Pancreas (tissue), 10 donors: ENCODE measurements at places on chromosomes 1 and 21. TPM values are rescaled to one million over a fixed set of nuclear protein-coding genes. Genes with fewer than 3 reads are reported as not detected.

GRCh38 chr1:166721145-166721544 lies 118.1 kb upstream of the POGK start:
- no peak overlapping the region for H3K27ac ChIP-seq
- no peaks in the 10 kb centered on the region for H3K27me3 ChIP-seq
- H3K36me3 ChIP-seq: no peaks in the 10 kb centered on the region
- no peaks in the 10 kb centered on the region for H3K4me1 ChIP-seq
- no peak for DNase-seq
- no peak overlapping the region for H3K4me3 ChIP-seq

- H3K4me1 ChIP-seq: peaks cover 8% of the 10 kb centered on the region
- no peak for DNase-seq
- H3K36me3 ChIP-seq: peaks cover 22% of the 10 kb centered on the region
- H3K4me3 ChIP-seq: no peak overlapping the region
Observed at GRCh38 chr1:39358491-39358890, 132.9 kb upstream of the BMP8A start.

DNA sequence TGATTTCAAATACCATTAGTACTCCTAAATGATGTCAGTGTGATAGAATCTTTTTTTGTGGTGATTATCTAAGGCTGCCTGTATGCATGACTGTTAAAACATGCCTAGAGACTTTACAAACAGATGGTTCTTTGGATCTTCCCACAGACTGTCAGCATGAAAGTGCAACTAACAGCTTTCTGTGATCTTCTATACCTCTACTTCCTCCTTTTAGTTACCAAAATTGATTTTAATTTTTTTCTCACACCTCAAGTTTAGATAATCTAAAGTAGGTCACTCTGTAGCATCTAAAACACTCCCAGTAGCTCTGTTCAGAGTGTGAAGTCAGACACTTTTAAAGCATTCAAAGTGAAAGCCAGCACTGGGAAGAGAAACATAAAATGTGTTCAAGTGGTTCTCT lies 534.5 kb downstream of the PTPRC start:
- DNase-seq: no peak
- H3K27ac ChIP-seq: no peak overlapping the region
- H3K27me3 ChIP-seq: no peaks in the 10 kb centered on the region
- H3K4me3 ChIP-seq: no peak overlapping the region
- no peaks in the 10 kb centered on the region for H3K36me3 ChIP-seq

GRCh38 chr1:38489844-38490270 lies 369.7 kb downstream of the RRAGC start:
- DNase-seq: no peak
- H3K27me3 ChIP-seq: no peaks in the 10 kb centered on the region
- H3K36me3 ChIP-seq: no peaks in the 10 kb centered on the region
- no peak overlapping the region for H3K4me3 ChIP-seq
- H3K27ac ChIP-seq: no peak overlapping the region
- no peaks in the 10 kb centered on the region for H3K4me1 ChIP-seq

DNA sequence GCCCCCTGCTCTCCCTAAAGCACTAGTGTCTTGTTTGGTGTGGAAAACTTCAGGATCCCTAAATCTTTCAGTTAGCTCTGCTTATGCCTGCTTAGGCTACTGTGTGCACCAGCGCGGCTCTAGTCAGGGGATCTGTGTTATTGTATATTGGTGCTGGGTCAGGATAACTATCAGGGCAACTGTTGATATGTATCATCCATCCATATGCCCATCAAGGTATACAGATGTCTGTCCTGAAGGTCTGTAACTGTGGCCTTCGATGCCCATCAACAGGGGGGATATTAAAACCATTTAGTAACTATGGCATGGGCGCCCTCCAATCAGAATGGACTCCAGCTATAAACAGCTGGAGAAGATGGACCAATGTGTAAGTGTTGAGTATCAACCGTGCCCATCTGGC lies 12.4 kb downstream of the NT5C1A start:
- no peaks in the 10 kb centered on the region for H3K4me1 ChIP-seq
- no peaks in the 10 kb centered on the region for H3K27me3 ChIP-seq
- DNase-seq: no peak

GRCh38 chr1:57882072-57882471 lies 458.2 kb upstream of the DAB1 start:
- DNase-seq: no peak
- H3K4me3 ChIP-seq: no peak overlapping the region
- H3K4me1 ChIP-seq: no peaks in the 10 kb centered on the region
- no peak overlapping the region for H3K27ac ChIP-seq
- H3K36me3 ChIP-seq: no peaks in the 10 kb centered on the region

DNA sequence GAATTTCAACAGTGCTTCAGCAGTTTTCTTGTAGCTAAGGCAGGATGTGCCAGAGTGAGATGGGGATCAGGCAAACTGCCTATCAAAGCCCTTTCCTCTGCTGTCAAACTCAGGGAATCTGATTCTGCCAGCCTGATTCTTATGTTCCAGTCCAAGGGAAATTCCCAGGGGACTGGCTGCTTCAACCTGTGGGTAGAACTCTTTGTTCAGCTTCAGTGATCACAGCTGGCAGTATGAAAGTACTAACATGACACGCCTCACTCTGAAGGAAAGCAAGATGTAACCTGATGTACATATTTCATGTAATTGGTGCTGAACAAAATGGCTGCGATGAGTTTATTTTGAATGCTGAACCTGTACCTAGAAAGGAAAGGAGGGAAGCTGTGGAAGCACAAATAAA lies 40.1 kb upstream of the SLC5A9 start:
- no peaks in the 10 kb centered on the region for H3K27me3 ChIP-seq
- no peaks in the 10 kb centered on the region for H3K36me3 ChIP-seq
- no peak overlapping the region for H3K27ac ChIP-seq
- no peaks in the 10 kb centered on the region for H3K4me1 ChIP-seq

GRCh38 chr1:113275691-113276090 lies 114.6 kb upstream of the MAGI3 start:
- no peaks in the 10 kb centered on the region for H3K27me3 ChIP-seq
- DNase-seq: no peak
- H3K36me3 ChIP-seq: no peaks in the 10 kb centered on the region
- no peaks in the 10 kb centered on the region for H3K4me1 ChIP-seq
- H3K4me3 ChIP-seq: no peak overlapping the region
- no peak overlapping the region for H3K27ac ChIP-seq

- DNase-seq: no peak
- H3K4me3 ChIP-seq: no peak overlapping the region
- H3K4me1 ChIP-seq: no peaks in the 10 kb centered on the region
- no peaks in the 10 kb centered on the region for H3K36me3 ChIP-seq
- no peaks in the 10 kb centered on the region for H3K27me3 ChIP-seq
- no peak overlapping the region for H3K27ac ChIP-seq
Observed at GRCh38 chr1:106749906-106750305, 306.6 kb upstream of the PRMT6 start.

- H3K27me3 ChIP-seq: no peaks in the 10 kb centered on the region
- H3K27ac ChIP-seq: no peak overlapping the region
- H3K4me3 ChIP-seq: no peak overlapping the region
- H3K36me3 ChIP-seq: no peaks in the 10 kb centered on the region
Observed at GRCh38 chr1:65971547-65971946, 178.9 kb downstream of the PDE4B start.

- H3K27ac ChIP-seq: no peak overlapping the region
- no peaks in the 10 kb centered on the region for H3K27me3 ChIP-seq
- H3K36me3 ChIP-seq: no peaks in the 10 kb centered on the region
Observed at GRCh38 chr1:58104960-58105359, 441.6 kb downstream of the OMA1 start.

Gene PLA2G2C
- total RNA-seq: not detected

DNA sequence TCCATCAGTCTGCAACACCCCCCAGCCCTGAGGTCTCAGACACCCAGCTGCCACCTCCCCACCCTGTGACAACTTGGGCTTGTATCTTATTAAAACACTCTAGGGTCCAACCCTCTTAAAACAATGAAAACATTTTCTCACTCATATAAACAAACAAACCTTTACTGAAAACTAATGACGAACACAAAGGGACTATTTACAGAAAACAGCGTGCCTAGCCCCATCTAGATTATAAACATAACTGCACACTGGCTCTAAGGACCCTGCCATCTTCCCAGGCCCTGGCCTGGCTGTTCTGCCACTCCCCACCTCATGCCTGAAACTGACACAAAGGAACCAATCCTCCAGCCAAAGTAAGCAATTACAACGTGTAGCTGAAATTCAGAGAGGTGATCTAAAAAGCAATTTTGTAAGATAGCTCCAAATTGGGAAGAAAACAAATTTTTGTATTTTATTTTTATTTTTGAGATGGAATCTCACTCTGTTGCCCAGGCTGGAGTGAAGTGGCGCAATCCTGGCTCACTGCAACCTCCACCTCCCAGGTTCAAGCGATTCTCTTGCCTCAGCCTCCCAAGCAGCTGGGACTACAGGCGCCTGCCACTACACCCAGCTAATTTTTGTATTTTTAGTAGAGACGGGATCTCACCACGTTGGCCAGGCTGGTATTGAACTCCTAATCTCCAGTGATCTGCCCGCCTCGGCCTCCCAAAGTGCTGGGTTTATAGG lies 40.9 kb downstream of the CAPZB start:
- H3K27me3 ChIP-seq: no peaks in the 10 kb centered on the region
- peaks cover 14% of the 10 kb centered on the region for H3K4me1 ChIP-seq
- H3K27ac ChIP-seq: no peak overlapping the region
- H3K36me3 ChIP-seq: no peaks in the 10 kb centered on the region
- no peak for DNase-seq

GRCh38 chr1:74790453-74790852 lies 57.5 kb downstream of the TYW3 start:
- no peaks in the 10 kb centered on the region for H3K36me3 ChIP-seq
- no peak overlapping the region for H3K27ac ChIP-seq
- no peak for DNase-seq
- no peaks in the 10 kb centered on the region for H3K4me1 ChIP-seq
- H3K4me3 ChIP-seq: no peak overlapping the region

DNA sequence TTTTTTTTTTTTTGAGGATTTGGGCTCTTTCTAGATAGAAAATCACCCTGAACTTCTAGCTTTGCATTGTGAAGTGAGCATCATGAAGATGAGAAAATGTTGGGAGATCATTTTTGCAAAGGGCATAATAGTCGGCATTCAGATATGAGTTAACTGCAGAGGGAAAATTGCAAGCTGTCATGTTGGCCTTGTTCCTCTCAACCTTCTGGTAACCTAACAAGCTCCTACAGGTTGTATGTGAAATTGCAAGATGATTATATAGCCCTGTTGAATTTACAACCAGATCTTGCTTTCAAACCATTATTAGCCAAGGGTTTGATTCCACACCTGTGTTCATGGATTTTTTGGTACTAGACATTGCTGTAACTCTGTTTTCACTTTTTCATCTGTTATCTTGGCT lies 2.2 kb downstream of the ELOA start:
- no peak overlapping the region for H3K27ac ChIP-seq
- no peaks in the 10 kb centered on the region for H3K27me3 ChIP-seq
- DNase-seq: peak; percentile 54
- H3K4me1 ChIP-seq: peaks cover 29% of the 10 kb centered on the region
- peak overlapping the region; percentile 95 for H3K4me3 ChIP-seq
- H3K36me3 ChIP-seq: peaks cover 4% of the 10 kb centered on the region

DNA sequence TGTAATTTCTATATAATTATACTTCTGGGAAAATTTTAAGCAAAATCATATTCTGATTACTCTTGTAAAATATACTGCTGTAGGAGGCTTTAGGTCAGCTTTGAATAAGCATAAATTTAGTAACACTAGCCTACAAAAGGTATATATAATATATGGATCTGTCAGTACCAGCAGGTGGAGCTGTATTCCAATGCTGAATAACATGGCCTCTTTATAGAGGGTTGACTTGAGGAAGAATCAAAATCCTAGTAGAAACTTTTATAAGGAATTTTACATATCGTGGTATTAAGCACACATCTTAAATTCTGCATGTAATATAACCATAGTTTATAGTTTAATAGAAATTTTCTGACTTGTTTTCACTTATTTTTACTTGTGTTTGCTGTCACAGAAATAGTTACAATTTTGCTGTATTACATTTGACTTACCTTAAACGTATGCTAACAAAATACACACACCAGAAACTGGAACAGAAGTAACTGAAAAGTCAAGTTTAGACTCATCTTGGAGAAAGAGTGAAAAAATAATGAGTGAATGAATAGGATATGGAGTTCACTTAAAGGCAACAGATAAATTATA lies 79.3 kb downstream of the HMCN1 start:
- H3K27ac ChIP-seq: no peak overlapping the region
- H3K4me1 ChIP-seq: no peaks in the 10 kb centered on the region
- H3K36me3 ChIP-seq: no peaks in the 10 kb centered on the region
- no peak for DNase-seq
- H3K4me3 ChIP-seq: no peak overlapping the region

DNA sequence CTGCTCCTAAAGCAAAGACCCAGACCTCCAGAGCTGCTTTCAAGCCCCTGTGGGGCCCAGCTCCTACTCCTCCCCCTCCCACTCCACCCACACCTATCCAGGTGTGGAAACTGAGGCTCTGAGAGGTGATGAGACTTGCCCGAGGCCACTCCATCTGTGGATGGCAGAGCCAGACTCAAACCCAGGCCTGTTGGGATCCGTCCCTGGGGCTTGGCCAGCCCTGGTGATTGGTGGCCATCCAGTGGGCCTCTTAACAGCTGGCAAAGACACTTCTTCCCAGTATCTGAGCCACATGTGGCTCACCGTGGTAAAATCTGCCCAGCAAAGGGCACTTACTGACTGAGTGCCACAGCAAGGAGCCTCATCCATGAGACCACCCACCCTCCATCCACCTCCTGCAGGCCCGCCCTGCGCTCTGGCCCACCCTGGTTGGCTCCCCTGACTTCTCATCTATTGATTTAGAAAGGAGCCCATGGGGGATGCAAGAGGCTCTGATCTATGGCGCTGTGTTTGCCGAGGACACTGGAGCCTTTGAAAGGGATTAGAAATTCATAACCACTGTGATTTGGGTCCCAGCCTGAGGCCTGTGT lies 398.5 kb downstream of the PTPRU start:
- no peaks in the 10 kb centered on the region for H3K36me3 ChIP-seq
- H3K4me3 ChIP-seq: no peak overlapping the region
- DNase-seq: no peak
- no peaks in the 10 kb centered on the region for H3K4me1 ChIP-seq

DNA sequence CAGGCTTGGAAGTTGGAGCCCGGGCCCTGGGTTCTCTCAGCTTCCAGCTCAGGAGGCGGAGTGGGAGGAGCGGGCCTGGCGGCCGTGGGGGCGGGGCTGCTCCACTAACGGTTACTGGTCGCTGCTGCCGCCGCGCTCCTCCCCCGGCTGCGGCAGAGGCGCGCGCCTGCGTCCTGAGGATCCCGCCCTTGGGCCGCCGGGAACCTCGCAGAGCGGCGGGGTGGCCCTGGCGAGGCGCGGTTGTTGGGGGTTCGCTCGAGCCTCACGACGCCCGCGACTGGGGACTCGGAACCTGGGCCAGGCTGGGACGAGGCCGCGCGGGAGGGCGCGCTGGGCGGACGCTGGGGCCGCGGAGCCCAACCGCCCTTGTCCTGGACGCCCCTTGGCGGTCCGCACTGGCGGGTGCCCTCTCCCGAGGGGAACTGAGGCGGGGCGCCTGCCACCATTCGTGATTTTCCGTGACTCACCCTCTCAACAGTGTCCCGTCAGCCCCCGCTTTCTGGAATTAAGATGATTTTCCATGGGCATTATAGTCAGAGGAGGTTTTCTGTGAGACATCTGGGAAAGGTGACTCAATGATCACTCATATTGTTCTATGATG lies 34.1 kb downstream of the OR2G3 start:
- DNase-seq: peak; percentile 62
- H3K4me3 ChIP-seq: peak overlapping the region; percentile 1
- no peaks in the 10 kb centered on the region for H3K4me1 ChIP-seq
- H3K27me3 ChIP-seq: no peaks in the 10 kb centered on the region
- no peaks in the 10 kb centered on the region for H3K36me3 ChIP-seq

Gene PGD
- 37.7 TPM for total RNA-seq

- no peaks in the 10 kb centered on the region for H3K36me3 ChIP-seq
- H3K27me3 ChIP-seq: no peaks in the 10 kb centered on the region
- H3K4me1 ChIP-seq: no peaks in the 10 kb centered on the region
- H3K4me3 ChIP-seq: no peak overlapping the region
Observed at GRCh38 chr1:19554090-19554489, 68.8 kb upstream of the CAPZB start.
